Neural progenitor cell (in vitro differentiated cells): ENCODE measurements at places on chromosomes 5 and 9. TPM values are rescaled to one million over a fixed set of nuclear protein-coding genes. Genes with fewer than 3 reads are reported as not detected.

- DNase-seq: no peak
- no peak overlapping the region for H3K27ac ChIP-seq
- H3K4me3 ChIP-seq: no peak overlapping the region
- no peaks in the 10 kb centered on the region for H3K36me3 ChIP-seq
- no peaks in the 10 kb centered on the region for H3K27me3 ChIP-seq
These were observed 10.2 kb downstream of the GLIS3 start for GRCh38 chr9:4289411-4290326.

GRCh38 chr5:84215521-84215920 lies 169.2 kb downstream of the EDIL3 start:
- H3K4me1 ChIP-seq: no peaks in the 10 kb centered on the region
- H3K27me3 ChIP-seq: no peaks in the 10 kb centered on the region
- no peaks in the 10 kb centered on the region for H3K36me3 ChIP-seq
- H3K27ac ChIP-seq: no peak overlapping the region

GRCh38 chr5:74372051-74372450 lies 268.5 kb downstream of the ENC1 start:
- H3K27ac ChIP-seq: no peak overlapping the region
- H3K4me1 ChIP-seq: peaks cover 10% of the 10 kb centered on the region
- no peak for DNase-seq
- H3K4me3 ChIP-seq: no peak overlapping the region
- H3K27me3 ChIP-seq: no peaks in the 10 kb centered on the region

GRCh38 chr5:74510476-74511075 lies 130.0 kb downstream of the ENC1 start:
- peaks cover 47% of the 10 kb centered on the region for H3K4me1 ChIP-seq
- no peak for DNase-seq
- no peaks in the 10 kb centered on the region for H3K27me3 ChIP-seq
- no peak overlapping the region for H3K4me3 ChIP-seq
- no peak overlapping the region for H3K27ac ChIP-seq
- H3K36me3 ChIP-seq: no peaks in the 10 kb centered on the region

DNA sequence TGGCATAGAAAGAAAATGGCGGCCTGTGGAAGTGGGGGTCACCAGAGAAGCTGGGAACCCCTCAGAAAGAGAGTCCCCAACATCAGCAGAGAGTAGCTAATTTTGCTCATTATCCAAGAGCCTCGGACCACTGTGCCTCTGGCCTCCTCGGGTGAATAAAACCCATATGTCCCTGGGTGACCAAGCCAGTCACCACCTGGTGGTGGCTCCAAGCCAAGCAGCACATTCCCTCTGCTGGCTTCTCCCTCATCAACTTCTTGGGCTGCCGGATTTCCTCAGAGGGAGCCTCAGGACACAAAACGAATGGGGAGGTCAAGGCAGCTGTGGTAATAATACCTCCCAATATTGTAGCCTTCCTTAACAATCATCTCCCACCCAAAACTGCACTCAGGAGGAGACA lies 242.5 kb downstream of the NFIB start:
- H3K27me3 ChIP-seq: no peaks in the 10 kb centered on the region
- no peak for DNase-seq
- no peaks in the 10 kb centered on the region for H3K36me3 ChIP-seq
- H3K4me3 ChIP-seq: no peak overlapping the region
- H3K27ac ChIP-seq: no peak overlapping the region

DNA sequence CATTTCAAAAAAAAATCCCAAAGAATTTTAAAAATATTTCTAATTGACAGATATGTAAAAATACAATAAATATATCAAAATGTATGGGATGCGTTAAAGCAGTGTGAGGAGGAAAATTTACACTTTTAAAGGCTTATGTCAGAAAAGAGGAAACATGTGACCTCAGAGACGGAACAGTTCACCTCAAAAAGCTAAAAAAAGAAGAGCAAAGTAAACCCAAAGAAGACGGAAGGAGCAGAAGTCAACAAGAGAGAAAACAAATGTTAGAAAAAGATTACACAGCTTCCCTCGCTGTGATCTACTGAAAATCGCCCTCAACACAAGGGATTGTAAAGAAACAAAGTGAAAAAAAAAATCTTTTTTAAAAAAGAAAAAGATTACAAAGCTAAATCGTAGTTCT lies 186.9 kb downstream of the AUH start:
- peaks cover 6% of the 10 kb centered on the region for H3K36me3 ChIP-seq
- H3K4me3 ChIP-seq: no peak overlapping the region
- no peaks in the 10 kb centered on the region for H3K4me1 ChIP-seq
- H3K27ac ChIP-seq: no peak overlapping the region
- DNase-seq: no peak

- no peaks in the 10 kb centered on the region for H3K36me3 ChIP-seq
- H3K4me3 ChIP-seq: no peak overlapping the region
- no peak for DNase-seq
- no peaks in the 10 kb centered on the region for H3K27me3 ChIP-seq
- no peak overlapping the region for H3K27ac ChIP-seq
These were observed 236.1 kb upstream of the CDH12 start for GRCh38 chr5:23089286-23089685.

DNA sequence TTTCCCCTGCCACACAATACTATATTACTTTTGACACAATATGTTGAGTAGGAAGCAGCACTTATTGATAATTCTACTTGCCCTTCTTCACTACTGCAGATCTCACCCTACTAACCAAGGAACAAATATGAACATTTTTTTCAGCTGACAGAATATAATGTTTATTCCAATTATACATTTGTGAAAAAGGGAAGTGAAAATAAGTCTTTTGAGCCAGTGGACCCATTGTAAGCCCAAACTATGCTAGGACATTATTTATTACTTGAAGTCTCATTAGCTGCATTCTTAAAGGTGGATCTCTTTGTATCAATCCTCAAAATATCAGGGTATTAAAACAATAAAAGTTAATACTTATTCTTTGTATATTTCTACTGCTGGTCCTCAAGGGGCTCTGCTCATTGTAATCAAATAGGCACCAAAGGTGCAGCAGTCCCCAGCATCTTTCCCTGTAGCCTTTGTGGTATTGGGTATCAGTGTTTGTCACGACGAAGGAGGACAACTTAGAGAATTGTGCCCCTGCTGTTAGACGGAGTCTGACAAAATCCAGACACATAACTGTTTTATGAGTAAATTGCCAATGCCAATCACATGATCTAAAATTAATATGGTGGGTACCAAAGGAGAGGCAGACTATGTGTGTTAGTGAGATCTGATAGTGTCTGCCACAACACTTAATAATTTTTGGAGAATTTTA lies 453.5 kb upstream of the CDH9 start:
- no peaks in the 10 kb centered on the region for H3K36me3 ChIP-seq
- H3K27ac ChIP-seq: no peak overlapping the region
- H3K27me3 ChIP-seq: no peaks in the 10 kb centered on the region
- H3K4me3 ChIP-seq: no peak overlapping the region
- DNase-seq: no peak

DNA sequence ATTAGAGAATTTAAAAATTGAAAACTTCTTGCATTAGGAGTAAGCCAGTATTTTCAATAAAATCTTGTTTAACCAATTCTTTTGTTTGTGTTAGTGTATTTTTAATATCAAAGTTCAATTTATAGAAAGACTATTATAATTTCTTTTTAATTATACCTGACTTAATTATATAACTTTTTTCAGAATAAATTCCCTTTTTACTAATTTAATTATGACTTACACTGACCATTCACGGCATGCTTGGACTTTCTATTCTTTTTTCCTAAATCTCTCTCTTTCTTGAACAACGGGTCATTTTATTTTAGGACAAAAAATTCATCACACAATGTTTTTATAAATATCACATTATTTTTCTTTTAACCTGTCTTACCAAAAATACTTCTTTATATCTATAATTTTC lies 555.3 kb upstream of the PTGER4 start:
- no peaks in the 10 kb centered on the region for H3K4me1 ChIP-seq
- no peak overlapping the region for H3K27ac ChIP-seq
- no peaks in the 10 kb centered on the region for H3K27me3 ChIP-seq
- DNase-seq: peak; percentile 38

DNA sequence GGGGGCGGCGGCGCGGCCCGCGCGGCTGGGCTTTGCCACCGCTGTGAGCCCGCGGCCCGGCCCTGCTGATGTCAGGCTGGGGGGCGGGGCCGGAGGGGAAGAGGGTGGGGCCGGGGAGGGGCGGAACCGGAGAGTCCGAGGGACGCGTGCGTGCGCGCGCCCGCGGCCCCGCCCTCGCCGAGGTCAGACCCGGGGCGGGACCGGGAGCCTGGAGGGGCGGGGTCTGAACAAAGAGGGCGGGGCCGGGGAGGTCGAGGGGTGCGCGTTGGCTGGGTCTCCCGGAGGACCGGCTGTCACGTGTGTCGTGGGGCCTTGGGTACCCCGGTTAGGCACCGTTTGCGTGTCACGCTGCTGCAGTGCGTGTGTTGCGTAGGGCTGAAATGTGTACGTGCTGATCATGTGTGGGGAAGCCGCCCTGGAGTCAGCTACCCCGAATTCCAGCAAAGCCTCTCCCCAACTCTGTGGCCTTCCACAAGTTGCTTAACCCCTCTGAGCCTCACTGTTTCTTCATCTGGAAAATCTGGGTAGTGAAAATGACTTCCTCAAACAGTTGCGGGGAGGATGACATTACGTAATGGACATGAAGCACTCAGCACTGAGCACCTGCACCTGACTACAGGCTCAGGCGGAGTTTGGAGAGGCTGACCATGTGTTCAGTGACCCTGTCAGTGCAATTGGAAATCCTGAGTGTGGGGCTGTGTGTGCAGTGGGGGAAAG lies at the start of gene RALGDS:
TSS of gene RALGDS (minus strand) at position 43 of the 717 bp plus-strand sequence. CDS start 86 bp downstream, outside the sequence.
- no peaks in the 10 kb centered on the region for H3K27me3 ChIP-seq
- peaks cover 26% of the 10 kb centered on the region for H3K4me1 ChIP-seq
- H3K4me3 ChIP-seq: peak within 1 kb of the TSS; percentile 93
- H3K36me3 ChIP-seq: no peaks in the 10 kb centered on the region
- peak; percentile 97 for DNase-seq
- no peak within 1 kb of the TSS for H3K27ac ChIP-seq

GRCh38 chr9:16154521-16155078 lies 601.8 kb downstream of the CCDC171 start:
- H3K4me3 ChIP-seq: peak overlapping the region; percentile 36
- peaks cover 32% of the 10 kb centered on the region for H3K27me3 ChIP-seq
- H3K27ac ChIP-seq: no peak overlapping the region
- DNase-seq: peak; percentile 84
- H3K36me3 ChIP-seq: no peaks in the 10 kb centered on the region
- peaks cover 17% of the 10 kb centered on the region for H3K4me1 ChIP-seq

GRCh38 chr5:100409660-100410151 lies 125.5 kb upstream of the FAM174A start:
- H3K27ac ChIP-seq: no peak overlapping the region
- no peak overlapping the region for H3K4me3 ChIP-seq
- H3K36me3 ChIP-seq: no peaks in the 10 kb centered on the region
- H3K27me3 ChIP-seq: no peaks in the 10 kb centered on the region
- no peak for DNase-seq
- no peaks in the 10 kb centered on the region for H3K4me1 ChIP-seq

GRCh38 chr5:158819840-158820620 lies 279.7 kb downstream of the EBF1 start:
- H3K4me1 ChIP-seq: peaks cover 13% of the 10 kb centered on the region
- H3K27me3 ChIP-seq: no peaks in the 10 kb centered on the region
- DNase-seq: no peak
- H3K27ac ChIP-seq: no peak overlapping the region
- no peaks in the 10 kb centered on the region for H3K36me3 ChIP-seq

GRCh38 chr9:70535546-70536323 lies 121.3 kb upstream of the KLF9 start:
- H3K36me3 ChIP-seq: no peaks in the 10 kb centered on the region
- H3K4me3 ChIP-seq: no peak overlapping the region
- H3K27me3 ChIP-seq: no peaks in the 10 kb centered on the region
- H3K27ac ChIP-seq: no peak overlapping the region

DNA sequence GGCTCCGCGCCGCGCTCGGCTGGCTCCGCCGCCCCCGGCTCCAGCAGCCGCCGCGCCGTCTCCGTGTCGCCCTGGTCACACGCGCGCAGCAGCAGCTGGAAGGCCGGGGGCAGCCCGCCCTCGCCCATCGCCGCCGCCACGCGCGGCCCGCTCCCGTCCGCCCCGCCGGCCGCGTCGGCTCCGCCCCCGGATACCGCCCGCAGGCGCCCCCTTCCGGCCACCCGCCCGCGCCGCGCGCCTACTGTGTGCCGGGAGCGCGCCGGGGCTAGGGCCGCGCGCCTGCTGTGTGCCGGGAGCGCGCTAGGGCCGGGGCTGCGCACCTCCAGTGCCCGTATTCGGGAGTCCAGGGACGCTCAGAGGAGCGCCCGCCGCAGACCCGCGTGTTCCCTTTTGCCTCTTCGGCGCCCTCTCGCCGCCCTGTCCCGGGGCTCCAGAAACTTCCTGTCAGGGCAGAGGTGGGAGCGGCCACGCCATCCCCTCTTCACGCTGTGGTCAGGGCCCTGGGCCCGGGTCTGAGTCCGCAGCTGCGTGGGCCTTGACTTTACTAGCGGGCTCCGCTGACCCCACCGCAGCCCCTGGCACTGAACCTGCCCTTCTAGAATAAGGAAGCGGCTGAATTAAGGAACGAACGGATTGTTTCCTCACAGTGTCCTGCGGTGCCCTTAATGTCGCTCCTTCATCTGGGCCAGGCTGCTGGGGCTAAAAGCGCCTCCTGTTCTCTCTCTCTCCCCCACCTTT lies at the start of gene ANKS6:
TSS of gene ANKS6 (minus strand) at position 192 of the 738 bp plus-strand sequence. CDS start at position 128, 64 bp downstream.
- H3K27me3 ChIP-seq: peaks cover 24% of the 10 kb centered on the region
- DNase-seq: peak; percentile 93
- no peak within 1 kb of the TSS for H3K27ac ChIP-seq

ADCY2 gene
- total RNA-seq: 0.59 and 1.2 TPM in 2 replicates

ATP10B gene
- total RNA-seq: not detected in 2 replicates

FOXD4L5 gene
- 0.19 TPM in 1 of 2 replicates, not detected in the other for total RNA-seq

SERF1A gene
- total RNA-seq: 27.8 and 62.8 TPM in 2 replicates

N4BP3 gene
- total RNA-seq: 4.1 and 12.8 TPM in 2 replicates

PRDM9 gene
- total RNA-seq: not detected in 2 replicates

PCDHB15 gene
- 7.8 and 9.4 TPM in 2 replicates for total RNA-seq
